ENCODE measurements at places on chromosomes 5 and 9. TPM values are rescaled to one million over a fixed set of nuclear protein-coding genes. Genes with fewer than 3 reads are reported as not detected.

Gene C5orf52
- not detected for total RNA-seq

Gene SARDH
- total RNA-seq: 4.2 TPM

Gene SPARC
- total RNA-seq: 157 TPM

Gene MSMP
- total RNA-seq: not detected

Gene ENTPD2
- total RNA-seq: 3.2 TPM

Gene GMCL2
- not detected for total RNA-seq

Gene TMEM174
- not detected for total RNA-seq

Gene HRCT1
- total RNA-seq: not detected

Gene BTF3
- 252 TPM for total RNA-seq

Gene FCHSD1
- 9.5 TPM for total RNA-seq

Gene DIRAS2
- total RNA-seq: 97.1 TPM

Gene VCAN
- total RNA-seq: 427 TPM

Gene PCDHGC4
- 91.6 TPM for total RNA-seq

Gene NRG2
- 5.1 TPM for total RNA-seq

Gene CCDC192
- total RNA-seq: not detected

Gene TMEM267
- 13.6 TPM for total RNA-seq

Gene ZBED3
- total RNA-seq: 4.4 TPM

Gene TBC1D9B
- 52.6 TPM for total RNA-seq

Gene PCDHGA4
- 12.5 TPM for total RNA-seq

Gene SAXO1
- total RNA-seq: not detected

Gene MAMDC4
- 2.8 TPM for total RNA-seq

Gene FBP1
- 1.2 TPM for total RNA-seq

Gene FBLL1
- 53.7 TPM for total RNA-seq

Gene GALNT12
- 2.5 TPM for total RNA-seq

Gene OMD
- 1.6 TPM for total RNA-seq

Gene PCDHB4
- total RNA-seq: 5.3 TPM

Gene LOX
- 4.6 TPM for total RNA-seq

All from diencephalon (tissue), 1 donor.